ENCODE measurements at places on chromosomes 2 and 18. TPM values are rescaled to one million over a fixed set of nuclear protein-coding genes. Genes with fewer than 3 reads are reported as not detected.

OSR1 gene
- 6.3 TPM for polyA plus RNA-seq

DNA sequence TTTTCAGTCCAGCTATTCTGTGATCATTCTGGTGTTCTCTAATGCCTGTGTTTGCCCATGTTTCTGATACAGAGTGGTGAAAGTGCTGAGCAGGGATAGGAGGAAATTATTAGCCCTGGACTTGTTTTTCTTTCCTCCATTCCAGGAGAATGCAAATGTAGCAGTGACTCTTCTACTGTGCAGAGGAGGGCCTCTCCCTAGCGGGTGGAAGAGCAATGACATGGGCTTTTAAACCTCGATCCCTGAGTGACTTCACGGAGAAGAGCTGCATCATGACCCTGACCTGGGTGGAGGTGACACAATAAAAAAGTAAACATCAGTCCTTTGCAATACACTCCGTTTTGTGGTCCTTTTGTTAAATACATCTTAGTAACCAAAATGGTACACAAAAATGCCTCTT is 68.0 kb upstream of the NETO1 start:
- no peaks in the 10 kb centered on the region for H3K36me3 ChIP-seq
- H3K4me3 ChIP-seq: no peak overlapping the region
- H3K4me1 ChIP-seq: no peaks in the 10 kb centered on the region
- no peaks in the 10 kb centered on the region for H3K27me3 ChIP-seq
- no peak overlapping the region for H3K27ac ChIP-seq

- H3K4me1 ChIP-seq: peaks cover 45% of the 10 kb centered on the region
- no peak overlapping the region for H3K4me3 ChIP-seq
- no peaks in the 10 kb centered on the region for H3K27me3 ChIP-seq
- no peak for DNase-seq
These were observed 20.0 kb downstream of the FOSL2 start for GRCh38 chr2:28412625-28413151.

- no peak overlapping the region for H3K27ac ChIP-seq
- no peaks in the 10 kb centered on the region for H3K27me3 ChIP-seq
- DNase-seq: no peak
These were observed 81.7 kb downstream of the AGPS start for GRCh38 chr2:177474301-177474700.

Measured in heart right ventricle (tissue), 16 donors.